Brain microvascular endothelial cell (primary cell): ENCODE measurements at places on chromosomes 12 and 14.

- DNase-seq, result no peak
These were observed 103.6 kb upstream of the LRIG3 start for GRCh38 chr12:59023861-59024424.

DNA sequence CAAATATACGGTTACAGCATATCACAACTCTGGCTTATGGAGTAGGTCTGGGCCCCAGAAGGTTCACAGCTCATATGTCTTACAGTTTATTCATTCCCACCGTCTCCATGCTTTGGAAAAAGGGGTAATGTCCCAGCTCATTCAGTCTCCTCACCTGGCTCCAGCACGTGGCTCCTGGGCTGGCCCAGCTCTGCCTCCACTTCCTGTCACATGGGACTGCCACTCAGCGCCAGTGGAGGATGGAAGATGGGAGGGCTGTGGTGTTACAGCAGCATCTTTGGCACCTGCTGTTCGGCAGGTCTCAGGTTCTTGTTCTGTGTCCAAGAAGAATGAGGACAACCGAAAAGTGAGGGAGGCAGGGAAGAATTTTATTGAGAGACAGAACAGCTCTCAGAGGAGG, 216.3 kb upstream of the ATXN7L3B start:
- no peak for DNase-seq

GRCh38 chr12:55797068-55797467, 20.5 kb downstream of the SARNP start:
- peak; percentile 33 for DNase-seq

DNA sequence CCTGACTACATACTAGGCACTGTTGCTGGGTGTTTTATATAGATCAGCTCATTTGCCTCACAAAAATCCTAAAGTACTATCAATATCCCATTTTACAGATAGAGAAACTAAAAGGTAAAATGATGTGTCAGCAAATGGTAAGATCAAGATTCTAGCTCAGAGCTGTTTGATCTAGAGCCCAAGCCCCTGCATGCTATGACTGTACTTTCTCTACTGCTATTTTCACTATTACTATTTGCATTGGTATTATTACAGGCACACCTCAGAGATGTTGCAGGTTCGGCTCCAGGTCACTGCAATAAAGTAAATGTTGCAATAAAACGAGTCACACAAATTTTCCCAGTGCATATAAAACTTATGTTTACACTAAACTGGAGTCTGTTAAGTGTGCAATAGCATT, 10.9 kb downstream of the ISCU start:
- no peak for DNase-seq

DNA sequence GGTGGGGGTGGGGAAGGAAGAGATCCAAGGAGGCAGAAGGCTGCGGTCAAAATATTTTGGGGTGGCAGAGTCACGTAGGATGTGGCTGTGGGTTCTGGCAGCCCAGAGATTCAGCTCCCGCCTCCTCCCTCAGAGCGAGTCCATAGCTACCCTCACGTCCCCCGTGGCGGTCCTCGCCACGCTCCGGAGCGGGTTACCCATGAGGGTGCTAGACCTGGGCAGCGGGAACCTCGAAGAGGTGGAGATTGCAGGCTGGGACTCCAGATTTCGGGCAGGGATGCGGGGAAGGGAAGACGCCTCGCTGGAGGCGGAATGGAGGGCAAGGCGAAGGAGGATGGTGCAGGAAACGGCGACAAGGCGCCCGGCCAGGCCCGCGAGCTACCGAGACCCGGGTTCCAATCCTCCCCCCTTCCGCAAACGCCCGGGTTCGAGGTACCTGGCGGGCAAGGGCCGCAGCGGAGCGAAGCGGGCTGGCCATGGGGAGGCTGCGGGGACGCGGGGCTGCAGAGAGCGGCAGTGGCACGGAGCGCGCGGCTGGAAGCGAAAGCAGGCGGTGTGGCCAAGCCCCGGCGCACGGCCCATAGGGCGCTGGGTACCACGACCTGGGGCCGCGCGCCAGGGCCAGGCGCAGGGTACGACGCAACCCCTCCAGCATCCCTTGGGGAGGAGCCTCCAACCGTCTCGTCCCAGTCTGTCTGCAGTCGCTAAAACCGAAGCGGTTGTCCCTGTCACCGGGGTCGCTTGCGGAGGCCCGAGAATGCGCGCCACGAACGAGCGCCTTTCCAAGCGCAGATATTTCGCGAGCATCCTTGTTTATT, 46.2 kb downstream of the BCAT1 start:
- no peak for DNase-seq

GRCh38 chr12:54993181-54993835, 8.7 kb upstream of the TESPA1 start:
- peak; percentile 76 for DNase-seq

GRCh38 chr14:68787092-68787992, 5.5 kb downstream of the ZFP36L1 start:
- DNase-seq, result no peak

GRCh38 chr14:67418401-67419191, 6.6 kb upstream of the PLEK2 start:
- no peak for DNase-seq

- DNase-seq, result no peak
These were observed 209.8 kb downstream of the SPTSSA start for GRCh38 chr14:34252227-34252626.

- no peak for DNase-seq
These were observed 50.6 kb upstream of the GALNT9 start for GRCh38 chr12:132379996-132380395.

DNA sequence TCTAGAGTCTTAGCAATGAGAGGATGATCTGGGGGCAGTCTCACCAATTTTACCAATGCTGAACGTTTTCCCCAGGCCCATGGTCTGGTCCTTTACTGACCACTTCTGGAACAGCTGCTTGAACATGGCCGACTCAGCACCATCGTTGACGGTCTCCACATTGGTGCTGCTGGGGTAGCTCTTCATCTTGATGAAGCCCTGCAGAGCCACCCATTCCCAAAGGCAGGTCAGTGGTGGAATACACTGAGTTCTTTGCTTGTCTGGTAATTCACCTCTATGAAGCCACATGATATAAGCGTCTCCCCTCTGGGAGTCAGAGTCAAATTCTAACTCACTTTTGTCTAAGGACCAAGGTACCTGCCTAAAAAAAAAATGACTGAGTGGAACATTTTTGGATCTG, 10.2 kb downstream of the AVIL start:
- no peak for DNase-seq

DNA sequence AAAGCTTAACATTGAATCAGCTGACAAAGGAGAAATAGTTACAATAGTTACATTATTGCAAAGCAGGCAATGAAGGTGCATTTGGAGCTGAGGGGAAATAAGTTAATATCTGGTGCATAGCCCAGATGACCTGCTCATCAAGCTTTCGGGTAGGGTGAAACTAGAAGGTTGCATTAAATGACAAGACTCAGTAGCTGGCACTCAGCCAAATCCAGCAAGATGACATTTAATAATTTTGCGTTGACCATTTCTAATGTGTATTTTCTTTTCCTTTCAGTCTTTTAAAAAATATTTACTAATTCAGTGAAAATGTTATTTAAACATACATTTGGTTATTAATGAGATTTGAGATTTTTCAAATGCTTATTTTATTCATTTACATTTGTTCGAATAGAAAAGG, 188.6 kb downstream of the SLC5A8 start:
- no peak for DNase-seq

DNA sequence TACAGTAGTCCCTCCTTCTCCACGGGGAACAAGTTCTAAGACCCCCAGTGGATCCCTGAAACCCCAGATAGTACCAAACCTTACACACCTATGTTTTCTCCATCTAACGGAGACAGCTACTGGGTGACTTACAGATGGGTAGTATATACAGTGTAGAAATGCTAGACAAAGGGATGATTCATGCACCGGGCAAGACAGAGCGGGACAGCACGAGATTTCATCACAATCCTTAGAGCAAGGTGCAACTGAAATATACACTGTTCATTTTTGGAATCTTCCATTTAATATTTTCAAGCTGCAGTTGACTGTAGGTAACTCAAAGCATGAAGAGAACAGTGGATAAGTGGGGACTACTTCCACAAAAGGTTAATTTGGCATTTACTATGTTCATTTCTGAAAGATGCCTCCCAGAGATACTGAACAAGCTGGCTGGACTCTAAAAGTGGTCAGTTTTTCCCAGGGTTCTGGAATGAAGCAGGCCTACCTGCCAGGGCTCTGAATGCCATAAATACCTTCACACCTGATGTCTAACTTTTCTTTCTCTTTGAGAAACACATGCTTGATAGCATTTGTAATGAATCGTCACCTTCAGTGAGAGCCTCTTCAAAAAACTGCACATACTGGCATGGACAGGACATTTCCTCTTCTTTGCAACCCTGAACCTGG, 127.7 kb upstream of the FOXN3 start:
- peak; percentile 43 for DNase-seq

GRCh38 chr12:75724928-75725312, 213.5 kb upstream of the KRR1 start:
- DNase-seq, result peak; percentile 83

- DNase-seq, result no peak
These were observed 624.9 kb upstream of the TBX3 start for GRCh38 chr12:115308918-115309317.

DNA sequence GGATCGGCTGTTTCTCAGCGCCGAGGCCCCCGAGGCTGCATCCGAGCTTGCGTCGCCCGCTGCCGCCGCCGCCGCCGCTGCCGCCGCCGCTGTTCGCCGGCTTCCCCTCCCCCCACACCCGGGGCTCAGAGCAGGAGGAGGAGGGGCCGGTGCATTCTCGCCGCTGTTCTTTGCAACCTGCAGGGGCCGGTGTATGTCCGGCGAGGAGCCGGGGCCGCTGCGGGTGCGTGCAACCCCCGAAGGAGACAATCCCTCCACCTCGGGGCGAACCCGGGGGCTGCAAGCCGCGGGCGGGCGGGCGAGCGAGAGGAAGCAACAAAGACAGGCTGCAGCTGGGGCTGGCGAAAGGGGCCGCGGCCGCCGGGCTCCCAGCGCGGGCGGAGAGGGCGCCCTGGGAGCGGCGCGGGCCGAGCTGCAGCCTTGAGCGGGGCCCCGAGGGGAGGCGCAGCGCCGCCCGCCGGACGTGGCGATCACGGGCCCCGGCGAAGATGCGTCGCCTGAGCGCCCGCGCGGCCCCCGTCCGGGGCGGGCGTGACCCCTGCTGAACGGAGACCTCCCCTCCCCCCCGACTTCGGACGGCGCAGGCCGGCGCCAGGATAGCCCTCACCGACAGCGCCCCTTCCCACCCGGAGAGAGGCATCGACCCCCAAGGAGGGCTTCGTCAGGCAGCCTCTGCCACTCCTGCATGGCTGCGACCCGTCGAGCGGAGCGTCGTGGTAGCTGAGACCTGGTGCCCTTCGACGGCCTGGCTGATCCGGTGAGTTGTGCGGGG, 702 bp downstream of the FAM222A start:
- no peak for DNase-seq

DNA sequence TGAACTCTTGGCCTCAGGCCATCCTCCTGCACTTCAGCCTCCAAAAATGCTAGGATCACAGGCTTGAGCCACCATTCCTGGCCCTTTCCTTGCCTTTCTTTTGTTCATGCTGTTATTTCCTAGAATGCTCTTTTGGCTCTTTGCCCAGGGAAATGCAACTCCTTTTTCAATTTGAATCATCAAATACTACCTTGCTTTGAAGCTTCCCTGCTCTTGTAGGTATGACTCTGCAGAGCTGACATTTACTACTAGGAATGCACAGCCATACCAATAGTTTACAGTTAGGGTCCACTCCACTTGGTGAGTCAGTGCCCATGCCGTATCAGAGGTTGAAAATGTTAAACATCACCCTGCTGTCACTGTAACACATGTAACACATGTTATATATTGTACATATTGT, 107.0 kb upstream of the CRY1 start:
- peak; percentile 28 for DNase-seq

- peak; percentile 10 for DNase-seq
These were observed 78.8 kb upstream of the NAV3 start for GRCh38 chr12:77751939-77752338.

- no peak for DNase-seq
These were observed 25.3 kb upstream of the RBM19 start for GRCh38 chr12:113991224-113992044.

DNA sequence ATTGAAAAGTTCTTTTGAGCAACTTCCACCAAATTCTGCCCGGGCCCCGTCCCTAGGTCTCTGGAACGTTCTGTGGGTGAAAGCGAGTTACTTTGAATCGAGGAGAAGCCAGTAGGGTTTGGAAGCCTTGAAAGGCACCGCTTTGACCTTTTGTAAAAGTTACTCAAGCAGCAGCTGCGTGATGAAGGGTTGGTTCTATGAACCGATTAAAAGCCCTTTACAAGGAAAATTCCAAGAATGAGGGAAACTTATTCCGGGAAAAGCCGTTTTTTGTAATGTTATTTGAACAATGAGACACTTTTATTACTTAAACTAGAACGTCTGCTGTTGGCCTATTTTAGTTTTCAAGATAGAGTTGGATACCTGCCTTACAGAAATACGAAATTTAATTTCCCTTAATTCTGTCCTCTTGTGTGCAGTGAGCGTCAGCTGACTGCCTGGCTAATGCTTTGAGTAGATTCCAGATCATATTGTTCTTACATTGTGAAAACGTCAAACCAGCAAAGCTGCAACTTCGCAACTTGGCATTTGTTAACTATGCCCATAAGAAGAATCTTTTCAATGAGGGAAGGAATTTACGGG, 906 bp downstream of the LARP4 start:
- no peak for DNase-seq

- DNase-seq, result no peak
These were observed 4.1 kb upstream of the PCNX4 start for GRCh38 chr14:60087668-60088067.

DNA sequence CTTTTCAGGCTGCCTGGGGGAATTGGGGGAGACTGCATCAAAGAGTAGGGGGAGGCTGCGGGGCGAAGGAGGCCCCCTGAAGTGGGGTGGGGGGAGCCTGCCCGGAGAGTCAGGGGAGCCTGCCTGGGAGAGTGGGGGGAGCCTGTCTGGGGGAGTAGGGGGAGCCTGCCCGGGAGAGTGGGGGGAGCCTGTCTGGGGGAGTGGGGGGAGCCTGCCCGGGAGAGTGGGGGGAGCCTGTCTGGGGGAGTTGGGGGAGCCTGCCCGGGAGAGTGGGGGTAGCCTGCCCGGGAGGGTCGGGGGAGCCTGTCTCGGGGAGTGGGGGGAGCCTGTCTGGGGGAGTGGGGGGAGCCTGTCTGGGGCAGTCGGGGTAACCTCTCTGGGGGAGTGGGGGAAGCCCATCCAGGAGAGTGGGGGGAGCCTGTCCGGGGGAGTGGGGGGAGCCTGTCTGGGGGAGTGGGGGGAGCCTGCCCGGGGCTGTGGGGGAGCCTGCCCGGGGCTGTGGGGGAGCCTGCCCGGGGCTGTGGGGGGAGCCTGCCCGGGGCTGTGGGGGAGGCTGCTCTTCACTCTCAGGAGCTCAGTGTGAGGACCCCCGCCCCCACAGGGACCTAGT, 6.5 kb upstream of the DEGS2 start:
- no peak for DNase-seq
